Cardiac fibroblast (primary cell): ENCODE measurements at places on chromosomes 12 and 14.

DNA sequence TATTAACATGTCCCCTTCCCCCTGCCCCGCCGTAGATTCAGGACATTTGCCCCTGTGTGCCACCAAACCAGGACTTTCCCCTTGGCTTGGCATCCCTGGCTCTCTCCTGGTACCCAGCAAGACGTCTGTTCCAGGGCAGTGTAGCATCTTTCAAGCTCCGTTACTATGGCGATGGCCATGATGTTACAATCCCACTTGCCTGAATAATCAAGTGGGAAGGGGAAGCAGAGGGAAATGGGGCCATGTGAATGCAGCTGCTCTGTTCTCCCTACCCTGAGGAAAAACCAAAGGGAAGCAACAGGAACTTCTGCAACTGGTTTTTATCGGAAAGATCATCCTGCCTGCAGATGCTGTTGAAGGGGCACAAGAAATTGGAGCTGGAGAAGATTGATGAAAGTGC lies 28.9 kb downstream of the HRK start:
- DNase-seq = no peak

GRCh38 chr14:70671652-70672644 lies 30.2 kb downstream of the TTC9 start:
- no peak for DNase-seq

DNA sequence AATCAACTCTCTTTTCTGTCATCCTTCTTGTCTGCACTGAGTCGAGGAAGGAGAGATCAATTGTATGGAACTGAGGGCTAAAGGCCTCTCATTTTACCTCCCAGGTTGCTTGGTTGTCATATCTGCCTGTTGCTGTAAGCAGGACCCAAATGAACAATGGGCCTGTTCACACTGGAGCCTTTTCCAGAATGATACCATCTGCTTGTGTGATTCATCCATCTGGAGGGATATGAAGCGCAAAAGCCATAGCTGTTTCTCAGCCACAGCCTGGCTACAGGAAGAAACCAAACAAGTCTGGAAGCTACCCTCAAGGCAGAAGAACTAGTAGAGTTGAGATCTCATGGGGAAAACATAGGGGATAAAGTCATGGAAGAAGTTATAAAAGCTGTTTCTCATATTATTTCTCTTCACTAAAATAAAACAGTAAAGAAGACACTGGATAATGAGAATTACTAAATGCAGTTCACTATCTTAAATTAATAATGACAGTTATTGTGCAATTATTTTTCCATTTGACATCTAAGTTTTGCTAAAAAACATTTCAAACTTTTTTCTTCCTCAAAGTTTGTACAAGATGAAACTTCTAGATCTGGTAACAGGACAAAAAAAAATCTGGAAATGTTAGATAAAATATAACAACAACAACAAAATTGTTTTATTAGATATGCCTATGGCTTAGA lies 106.3 kb downstream of the SPTSSA start:
- peak; percentile 93 for DNase-seq

DNA sequence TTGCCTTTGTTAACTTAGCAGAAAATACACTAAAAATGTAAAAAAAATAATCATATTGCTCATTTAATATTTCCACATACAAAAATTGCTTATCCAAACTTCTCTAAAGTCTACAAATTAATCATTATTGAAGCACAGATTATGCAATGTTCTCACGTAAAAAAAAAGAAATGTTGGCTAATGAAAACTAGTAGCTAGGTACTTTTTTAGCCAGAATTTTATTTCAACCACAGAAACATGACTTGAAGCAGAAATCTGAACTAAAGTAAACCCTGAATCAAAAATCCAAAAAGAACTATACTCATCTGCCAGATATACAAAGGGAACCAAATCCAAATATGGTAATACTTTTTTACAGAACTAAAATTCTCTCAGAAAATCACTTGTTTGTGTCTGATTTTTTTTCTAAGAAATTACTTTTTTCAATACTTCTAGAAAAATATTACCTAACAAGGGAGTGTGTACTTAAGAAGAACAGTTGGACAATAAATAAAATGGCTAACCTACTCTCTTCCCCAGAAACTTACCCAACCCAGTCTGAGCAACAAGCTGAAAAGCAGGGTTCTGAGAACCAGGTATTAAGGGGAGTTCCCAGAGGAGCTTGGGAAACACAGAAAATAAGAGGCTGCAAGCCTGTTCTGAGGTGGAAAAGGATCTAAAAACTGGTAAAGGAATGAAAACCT lies 78.4 kb upstream of the RAP1B start:
- peak; percentile 36 for DNase-seq

DNA sequence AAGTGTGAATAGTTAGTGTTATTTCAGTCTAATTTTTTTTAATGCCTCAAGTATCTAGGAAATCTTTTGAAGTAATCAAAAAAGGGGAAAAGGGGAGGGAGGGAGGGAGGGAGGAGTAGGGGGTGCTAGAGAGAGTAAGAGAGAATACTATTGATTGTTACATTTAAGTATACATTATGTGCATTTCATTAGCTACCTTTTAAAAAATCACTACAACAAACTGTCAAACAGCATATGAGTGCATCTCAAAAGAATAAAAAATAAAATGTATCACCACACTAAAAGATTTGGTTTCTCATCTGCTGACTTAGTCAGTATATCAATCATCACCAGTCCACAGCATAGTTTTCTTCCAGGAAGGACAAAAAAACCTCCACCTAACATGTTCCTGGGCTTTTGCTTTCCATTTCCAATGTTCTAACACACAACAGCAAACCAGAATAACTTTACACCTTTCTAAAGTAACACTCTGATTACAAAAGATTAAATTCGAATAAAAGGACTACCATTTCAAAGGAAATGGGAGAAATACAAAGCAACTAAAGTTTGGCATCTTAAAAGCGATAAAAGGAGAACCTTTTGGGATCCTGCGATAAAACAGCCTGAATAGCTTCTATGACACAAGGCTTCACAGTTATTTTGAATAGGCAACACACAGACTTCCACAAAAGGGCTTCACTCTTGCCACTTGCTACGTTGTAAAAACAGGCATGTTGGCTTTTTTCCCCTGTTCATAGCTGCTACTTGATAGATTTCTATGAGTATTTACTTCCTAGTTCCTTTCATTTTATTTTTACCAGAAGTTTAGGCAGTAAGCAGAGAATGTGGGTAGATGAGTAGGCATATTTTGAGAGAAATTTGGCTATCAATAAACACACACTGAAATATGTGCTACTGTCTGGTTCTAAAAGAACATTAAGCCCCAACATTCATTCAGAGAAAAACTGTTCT lies 160.9 kb downstream of the EPS8 start:
- peak; percentile 74 for DNase-seq

GRCh38 chr14:84592770-84593169 lies 937.2 kb upstream of the FLRT2 start:
- DNase-seq = no peak

GRCh38 chr12:11798856-11799501 lies 149.5 kb downstream of the ETV6 start:
- DNase-seq = peak; percentile 96

GRCh38 chr12:116898669-116899068 lies 12.1 kb upstream of the FBXW8 start:
- no peak for DNase-seq

DNA sequence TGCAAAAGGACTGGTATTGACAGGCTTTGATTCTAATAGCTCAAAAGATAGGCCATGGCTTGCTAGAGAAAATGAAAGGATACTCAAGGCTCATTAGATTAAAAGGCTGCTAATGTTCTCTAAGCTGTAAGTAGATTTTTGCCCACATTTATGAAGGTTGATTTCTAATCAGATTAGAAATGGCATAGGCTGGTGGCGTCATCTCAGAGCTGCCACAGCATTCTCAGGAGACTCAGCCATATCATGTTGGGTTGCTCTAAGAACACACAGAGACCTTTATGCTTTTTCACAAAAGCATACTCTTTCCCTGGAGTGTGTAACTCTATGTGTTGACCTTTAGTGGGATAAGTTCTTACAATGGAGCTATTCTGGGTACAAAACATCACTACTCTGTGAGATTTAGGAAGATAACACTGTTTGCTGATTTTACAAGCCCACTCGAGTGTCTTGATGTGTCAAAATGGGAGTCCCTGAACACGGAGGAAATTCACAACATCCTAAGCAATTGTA lies 576.0 kb downstream of the NRXN3 start:
- DNase-seq = no peak

- DNase-seq = peak; percentile 52
Observed at GRCh38 chr12:52380271-52380694, 5.2 kb downstream of the KRT84 start.

- no peak for DNase-seq
Observed at GRCh38 chr14:72555609-72556000, 338.3 kb downstream of the DPF3 start.

DNA sequence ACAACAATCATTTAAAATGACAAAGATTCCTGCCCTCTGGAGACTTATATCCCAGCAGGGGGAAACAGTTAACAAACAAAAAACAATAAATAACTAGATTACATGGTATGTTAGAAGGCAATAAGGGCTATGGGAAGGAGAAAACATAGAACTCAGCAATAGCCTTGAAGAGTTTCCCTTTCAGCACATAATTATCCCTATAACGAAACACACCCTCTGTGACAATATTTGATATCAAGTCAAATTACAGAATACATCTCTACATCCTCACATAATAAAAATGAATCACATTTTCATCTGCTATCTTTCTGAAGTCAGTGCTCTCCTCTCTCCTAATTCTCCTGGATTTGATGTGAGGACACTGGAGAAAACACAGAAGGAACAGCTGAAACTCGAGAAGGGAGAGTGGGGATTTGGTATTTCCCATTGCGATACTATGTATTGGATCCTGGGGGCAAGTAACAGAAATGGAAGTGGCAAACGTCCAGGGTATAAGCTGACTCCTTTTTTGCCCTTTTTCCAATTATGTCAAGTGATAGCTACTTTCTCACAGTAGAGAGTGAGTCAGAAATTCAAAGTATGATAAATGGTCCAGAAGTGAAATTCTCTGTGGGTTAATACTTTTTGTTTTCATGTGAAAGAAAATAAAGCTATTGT lies 9.7 kb upstream of the PTGER2 start:
- no peak for DNase-seq

GRCh38 chr12:107320929-107321631 lies 227.7 kb upstream of the CRY1 start:
- no peak for DNase-seq

GRCh38 chr12:117298648-117299225 lies 62.7 kb downstream of the NOS1 start:
- no peak for DNase-seq

DNA sequence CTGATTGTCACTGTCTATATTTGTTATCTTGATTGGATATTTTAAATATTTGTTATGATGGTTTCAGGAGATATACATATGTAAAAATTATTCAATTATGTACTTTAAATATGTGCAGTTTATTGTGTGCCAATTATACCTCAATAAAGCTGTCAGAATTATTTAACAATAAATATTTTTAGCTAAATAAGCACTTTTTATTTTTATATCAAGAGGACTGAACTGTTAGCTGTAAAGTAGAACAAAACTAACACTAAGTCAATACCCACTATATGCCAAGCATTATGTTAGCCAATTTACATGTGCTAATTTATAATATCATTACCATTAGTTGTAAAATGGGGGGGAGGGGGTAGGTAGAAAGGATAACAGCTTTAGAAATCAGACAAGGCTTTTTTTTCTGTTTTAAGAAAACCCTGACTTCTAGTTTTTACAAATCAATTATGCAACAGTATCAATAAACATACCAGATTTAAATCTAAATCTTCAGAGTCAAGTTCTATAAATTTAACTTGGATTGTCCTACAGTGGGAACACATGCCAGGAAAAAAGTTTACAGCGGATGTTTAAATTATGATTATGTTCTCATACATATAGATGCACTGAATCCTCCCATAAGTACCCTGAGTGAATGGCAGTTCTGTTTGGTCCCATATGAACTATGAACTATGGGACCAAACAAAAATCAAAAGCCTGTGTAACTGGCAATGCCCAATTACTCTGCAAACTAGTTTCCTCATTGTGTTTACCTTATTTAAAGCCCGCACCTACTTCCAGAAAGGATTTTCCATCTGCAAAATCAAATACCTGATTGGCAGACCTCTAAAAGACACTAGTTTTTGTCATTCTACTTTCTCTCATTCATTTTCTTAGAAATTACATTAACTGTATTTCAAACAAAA lies 2.8 kb downstream of the RALGAPA1 start:
- DNase-seq = no peak

- peak; percentile 71 for DNase-seq
Observed at GRCh38 chr12:51307655-51308593, 16.1 kb downstream of the BIN2 start.

DNA sequence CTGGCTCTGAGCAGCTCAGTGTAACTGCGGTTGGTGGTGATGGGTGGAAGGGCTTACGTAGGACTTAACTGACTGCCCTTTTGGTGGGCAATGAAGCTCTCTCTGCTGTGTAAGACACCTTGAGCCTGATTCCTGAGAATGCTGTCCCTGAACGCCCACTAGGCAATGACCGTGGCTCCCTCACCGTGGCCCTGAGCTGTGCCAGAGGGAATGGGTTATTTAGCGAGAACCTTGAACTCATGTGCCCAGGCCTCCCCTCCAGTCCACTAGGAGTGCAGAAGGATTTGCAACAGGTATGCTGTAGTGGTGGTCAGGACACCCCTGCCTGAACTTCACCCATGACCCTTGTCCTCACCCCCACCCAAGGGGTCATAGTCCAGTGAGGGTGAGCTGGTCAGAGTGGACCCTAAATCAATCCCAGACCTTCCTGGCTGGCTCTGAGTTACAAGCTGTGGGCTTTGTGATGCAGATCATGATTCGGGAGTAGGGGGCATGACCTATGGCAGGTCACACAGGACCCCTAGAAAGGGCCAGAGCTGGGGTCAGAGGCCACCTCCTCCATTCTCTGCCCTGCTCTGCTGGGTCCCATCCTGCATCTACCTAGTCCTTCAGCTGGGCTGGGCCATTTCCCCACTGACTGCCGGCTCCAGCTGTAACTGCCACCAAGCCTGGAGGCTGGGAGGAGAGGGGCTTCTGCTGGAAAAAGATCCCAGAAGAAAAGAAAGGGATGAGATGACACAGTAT lies 14.5 kb upstream of the ANKRD33 start:
- DNase-seq = no peak

DNA sequence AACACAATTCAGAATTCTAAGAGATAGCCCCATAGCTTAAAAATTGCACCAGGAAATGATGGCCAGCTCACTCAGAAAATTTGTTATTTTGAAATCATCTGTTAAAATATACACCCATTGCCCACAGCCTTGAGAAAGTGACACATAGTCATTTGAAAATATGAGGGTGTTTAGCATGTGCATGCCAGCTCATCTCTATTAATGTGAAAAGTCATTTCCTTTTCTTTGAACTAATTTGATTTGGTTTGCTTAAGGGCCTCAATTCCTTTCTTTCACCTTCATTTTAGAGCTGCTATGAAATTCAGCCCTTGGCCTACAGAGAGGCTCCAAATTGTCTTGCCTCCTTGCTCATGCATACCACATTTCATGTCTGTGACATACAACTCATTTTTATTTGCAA lies 241.4 kb downstream of the PHLDA1 start:
- no peak for DNase-seq

DNA sequence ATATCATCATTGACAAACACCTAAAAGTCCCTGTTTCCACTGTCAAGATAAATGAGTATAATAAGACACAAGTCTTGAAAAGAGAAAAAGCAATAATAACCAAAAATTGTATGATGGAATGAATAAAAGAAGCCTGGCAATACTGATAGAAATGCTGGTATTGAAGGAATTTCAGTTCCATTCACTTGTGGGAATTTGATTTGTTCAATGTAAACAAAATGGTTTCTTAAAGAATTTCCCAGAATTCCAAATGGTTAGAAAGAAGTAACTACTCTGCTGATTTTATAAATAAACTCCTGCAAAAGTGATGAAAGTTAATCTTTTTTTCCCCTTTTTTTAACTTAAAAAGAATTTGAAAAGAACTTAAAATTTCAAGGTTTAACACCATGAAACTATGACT lies 129.9 kb upstream of the PDZRN4 start:
- no peak for DNase-seq
